Left forelimb (tissue), 1 donor: ENCODE measurements at places on chromosomes 12 and 14.
A peak's percentile ranks its signal among the peaks of the same experiment; 100 is the strongest.

- DNase-seq = no peak
These were observed 10.1 kb upstream of the SIVA1 start for GRCh38 chr14:104742586-104743455.

- no peak for DNase-seq
These were observed 21.0 kb downstream of the DLK1 start for GRCh38 chr14:100747736-100748135.

GRCh38 chr12:106583242-106584103 is 669 bp downstream of the RFX4 start:
- no peak for DNase-seq

DNA sequence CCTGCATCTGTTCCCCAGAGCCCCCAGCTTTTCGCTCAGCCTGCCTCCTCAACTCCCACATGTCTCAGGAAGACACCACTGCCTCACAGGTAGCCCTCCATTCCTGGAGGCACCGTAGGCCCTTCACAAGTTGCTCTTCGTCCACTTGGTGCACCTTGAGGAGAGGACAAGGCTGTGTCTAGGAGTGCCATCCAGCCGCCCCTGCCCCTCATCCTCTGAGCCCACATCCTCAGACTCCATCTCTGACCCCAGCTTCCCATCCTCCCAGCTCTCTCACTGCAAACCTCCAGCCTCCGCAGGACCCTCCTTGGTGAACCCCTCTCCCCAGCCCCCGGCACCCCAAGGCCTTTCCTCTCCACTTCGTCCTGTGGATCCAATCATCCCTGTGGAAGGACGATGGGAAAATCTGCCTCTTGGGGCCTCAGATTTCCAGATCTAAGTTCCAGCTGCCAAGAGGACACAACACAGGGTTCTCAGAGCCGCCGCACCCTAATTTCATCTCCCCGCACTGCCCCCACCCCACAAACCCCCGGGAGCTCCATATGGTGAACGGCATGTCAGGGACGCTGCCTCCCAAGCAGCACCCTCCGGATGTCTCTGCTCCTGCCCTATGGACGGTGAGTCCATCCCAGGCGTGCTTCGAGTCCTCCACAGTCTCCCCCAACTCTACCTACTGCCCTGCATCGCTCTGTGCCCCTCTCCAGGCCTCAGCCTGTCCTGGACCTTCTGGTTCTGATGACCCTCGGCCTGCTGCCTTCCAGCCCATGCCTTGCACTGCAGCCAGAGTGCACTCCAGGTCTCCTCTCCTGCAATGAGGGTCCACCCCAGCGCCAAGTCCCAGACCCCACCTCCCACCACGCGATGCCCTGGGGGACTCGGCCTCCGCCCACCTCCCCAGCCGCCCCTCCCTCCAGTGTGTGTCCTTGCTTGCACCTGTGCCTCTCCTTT is 314.1 kb upstream of the DIO3 start:
- DNase-seq = peak; percentile 59

DNA sequence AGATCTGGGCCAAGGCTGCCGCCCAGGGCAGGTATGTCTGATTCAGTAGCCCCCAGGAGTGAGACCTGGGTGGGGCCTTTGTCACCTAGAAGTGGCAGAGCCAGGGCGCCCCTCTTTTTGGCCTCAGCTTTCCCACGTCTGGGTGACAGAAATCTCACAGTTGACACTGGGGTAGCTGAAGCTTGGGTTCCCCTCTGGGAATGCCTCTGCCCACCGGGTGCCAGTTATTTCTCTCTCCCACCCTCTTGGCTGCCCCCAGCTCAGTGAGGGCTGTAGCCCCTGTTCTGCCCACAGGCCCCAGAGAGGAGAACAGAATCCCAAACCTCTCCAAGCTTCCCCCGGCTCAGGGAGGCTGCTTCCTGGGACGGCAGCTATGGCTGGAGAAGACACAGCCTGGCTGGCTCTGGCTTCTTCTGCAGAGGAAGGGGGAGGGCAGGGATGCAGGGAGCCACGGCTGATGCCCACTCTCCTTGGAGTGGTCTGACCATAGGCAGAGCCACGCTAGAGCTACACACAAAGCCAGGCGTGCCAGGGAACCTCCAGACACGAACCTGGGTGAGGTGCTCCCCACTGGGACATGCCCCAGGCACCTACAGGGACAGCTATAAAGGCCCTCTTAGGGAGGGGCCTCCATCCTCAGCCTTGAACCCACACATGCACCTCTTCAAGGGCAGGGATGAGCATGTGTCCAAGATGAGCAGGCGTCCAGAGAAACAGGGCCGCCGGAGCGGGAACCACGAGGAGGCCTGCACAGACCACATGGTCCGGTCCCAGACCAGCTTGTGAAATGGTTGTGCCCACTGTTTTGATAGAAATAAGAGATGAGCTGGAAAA is 51.7 kb downstream of the BEGAIN start:
- DNase-seq = peak; percentile 61

DNA sequence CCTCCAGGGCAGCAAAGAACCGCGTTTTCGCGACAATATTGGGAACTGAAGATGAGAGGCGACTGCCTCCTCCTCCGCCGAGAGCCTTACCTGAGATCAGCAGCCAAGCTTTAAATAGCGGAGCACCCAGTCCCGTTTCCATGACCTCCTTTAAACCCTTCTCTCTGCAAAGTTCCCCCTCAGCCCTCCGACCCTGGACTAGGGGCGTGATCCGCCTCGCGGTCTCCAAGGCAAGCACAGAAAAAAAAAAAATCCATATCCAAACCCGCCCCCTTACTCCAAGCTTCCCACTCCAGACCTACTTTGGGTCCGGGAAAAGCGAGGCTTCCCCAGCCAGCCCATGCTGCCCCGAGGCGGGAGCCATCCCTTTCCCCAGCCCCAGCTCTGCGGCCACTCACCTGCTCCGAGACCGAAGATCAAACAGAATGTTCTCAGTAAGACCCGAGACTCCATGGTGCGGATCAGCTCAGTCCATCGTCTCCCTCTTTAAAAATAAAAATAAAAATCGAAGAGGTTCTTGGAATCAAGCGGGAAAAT is 630 bp downstream of the NELL2 start:
- DNase-seq = peak; percentile 62

DNA sequence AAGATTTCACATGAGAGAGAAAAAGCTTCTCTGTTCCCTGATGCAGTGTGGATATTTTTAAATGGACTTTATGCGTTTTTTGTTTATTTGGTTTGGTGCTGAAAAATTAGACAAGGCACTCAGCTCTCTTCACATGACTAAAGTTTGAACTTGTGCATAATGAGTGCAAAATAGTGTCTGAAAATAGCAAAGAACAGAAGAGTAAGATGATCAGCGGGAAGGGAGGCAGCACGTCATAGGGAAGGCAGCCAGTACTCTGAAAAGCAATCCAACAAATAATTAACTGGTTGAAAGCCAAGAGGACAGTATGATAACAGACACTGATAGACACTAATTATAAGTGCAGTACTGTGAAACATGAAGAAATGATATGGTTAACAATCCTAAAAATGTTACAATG is 46.6 kb upstream of the CDKN3 start:
- DNase-seq = no peak

- DNase-seq = no peak
These were observed 30.1 kb upstream of the FRMD6 start for GRCh38 chr14:51621654-51622053.
